ENCODE measurements at places on chromosomes 3 and 15.

GRCh38 chr3:190642016-190642415 is 128.1 kb downstream of the IL1RAP start:
- DNase-seq: peak; percentile 19

GRCh38 chr15:65869954-65870871 is 922 bp downstream of the RAB11A start:
- DNase-seq: peak; percentile 20

DNA sequence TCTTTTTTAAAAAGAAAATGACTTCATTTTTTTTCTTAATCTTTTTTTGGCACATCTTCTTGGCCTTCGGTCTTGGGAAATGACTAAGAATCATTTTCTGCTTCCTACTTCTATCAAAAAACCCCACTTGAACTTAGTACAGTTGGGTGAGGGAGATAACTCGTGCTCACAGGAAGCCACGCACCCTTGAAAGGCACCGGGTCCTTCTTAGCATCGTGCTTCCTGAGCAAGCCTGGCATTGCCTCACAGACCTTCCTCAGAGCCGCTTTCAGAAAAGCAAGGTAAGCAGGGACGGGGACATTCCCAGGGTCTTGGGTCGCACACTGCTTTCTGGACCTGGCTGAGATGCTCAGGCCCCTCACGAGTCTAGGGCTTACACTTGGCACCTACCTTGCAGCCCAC is at the start of gene CCR4:
TSS of gene CCR4 (plus strand) at position 235 of the 402 bp plus-strand sequence. CDS start 1,779 bp downstream, outside the sequence.
- DNase-seq: no peak

- no peak for DNase-seq
These were observed 16.1 kb upstream of the APH1B start for GRCh38 chr15:63261311-63261710.

DNA sequence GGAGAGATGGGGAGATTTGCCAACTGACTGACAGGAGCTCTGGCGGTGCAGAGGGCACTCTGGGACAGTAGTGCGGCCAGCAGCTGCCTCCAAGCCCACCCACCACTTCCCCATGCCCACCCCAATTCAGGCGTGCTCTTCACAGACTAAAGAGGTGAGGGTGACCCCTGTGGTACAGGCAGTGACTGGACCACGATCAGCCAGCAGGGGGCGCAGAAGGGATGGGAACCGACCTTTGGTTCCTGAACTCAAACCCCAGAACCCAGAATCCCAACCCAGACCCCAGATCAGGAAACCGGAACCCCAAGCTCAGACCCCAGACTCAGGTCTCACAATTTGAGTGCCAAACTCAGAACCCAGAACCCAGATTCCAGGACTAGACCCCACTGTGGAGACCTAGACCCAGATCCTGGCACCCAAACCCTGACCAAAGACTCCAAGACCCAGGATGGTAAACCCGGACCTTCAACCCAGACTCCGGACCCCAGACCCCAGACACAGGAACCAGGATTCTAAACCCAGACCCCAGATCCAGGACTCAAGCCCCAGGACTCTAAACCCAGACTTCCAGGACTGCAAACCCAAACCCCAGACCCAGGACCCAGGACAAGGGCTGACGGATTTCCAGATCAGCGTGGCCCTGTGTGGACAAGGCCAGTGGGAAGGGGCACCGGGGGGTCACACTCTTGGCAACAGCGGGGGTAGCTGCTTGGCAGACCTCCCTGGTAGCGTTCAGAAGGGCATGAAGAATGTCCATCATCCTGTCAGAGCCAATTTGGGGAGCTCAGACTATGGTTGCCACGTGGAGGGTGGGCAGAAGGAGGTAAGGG is 3.7 kb upstream of the MYL3 start:
- peak; percentile 75 for DNase-seq

DNA sequence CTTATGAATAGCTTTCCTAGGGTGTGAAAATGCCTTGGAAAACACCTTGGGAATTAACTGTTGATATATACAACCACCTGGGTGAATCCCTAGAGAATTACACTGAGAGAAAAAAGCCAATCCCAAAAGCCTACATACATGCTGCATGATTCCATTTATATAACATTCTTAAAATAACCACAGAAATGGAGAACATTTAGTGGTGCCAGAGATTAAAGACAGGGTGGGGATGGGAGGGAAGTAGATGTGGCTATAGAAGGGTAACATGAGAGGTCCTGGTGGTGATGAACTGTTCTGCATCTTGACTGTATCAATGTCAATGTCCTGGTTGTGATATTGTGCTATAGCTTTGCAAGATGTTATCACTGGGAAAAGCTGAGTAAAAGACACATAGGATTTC is 291.0 kb downstream of the CLSTN2 start:
- DNase-seq: no peak

DNA sequence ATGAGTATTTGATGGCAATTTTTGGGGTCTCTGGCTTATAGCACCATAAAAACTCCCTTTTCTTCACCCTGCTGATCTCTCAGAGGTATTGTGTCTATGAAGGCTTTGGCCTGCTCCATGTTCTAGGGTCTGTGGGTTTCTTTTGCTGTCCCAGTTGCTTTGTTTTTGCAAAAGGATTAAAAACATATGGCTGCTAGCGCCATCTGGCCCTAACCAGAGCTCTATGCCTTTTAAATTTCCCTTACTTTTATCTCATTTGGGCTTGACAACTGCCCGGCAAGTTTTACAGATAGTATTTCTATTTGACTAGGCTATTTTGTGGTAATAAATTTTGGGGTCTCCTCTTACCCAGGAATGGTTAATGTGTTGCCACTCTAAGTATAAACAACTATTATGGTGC is 6.4 kb upstream of the GHRL start:
- peak; percentile 33 for DNase-seq

DNA sequence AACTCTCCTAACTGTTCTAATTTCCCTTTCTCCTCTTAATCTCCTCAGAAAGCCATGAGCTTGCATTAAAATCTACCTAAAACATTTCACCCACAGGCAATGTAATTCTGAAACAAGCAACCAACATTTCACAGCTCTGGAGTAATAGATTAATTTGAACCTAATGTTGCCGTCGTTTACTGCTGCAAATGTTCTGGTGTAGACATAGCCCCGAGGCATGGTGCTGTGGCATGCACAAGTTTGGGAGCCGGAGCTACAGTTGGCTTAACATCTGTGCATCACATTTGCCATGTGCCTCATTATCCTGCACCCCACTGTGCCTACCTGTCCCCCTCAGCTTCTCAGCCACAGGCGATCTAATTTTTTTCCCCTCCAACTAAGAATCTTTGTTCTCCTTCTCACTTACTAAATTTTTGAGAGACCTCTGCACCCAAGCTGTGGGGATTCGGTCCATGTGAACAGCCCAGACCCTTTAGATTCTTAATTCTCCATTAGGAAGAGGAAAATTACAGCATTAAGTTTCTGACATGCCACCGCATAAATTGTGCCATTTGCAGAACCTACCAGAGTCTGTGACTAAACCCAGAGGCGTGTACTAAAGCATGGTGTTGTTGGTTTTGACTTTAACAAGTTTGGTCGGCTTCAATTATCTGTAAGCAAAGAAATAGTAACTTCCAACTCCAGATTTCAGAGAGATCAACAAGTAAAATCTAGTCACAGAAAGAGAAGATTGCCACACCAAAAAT is 419.2 kb downstream of the MECOM start:
- DNase-seq: no peak

GRCh38 chr3:134824791-134825190 is 29.7 kb downstream of the EPHB1 start:
- DNase-seq: no peak

GRCh38 chr3:14512281-14512941 is 27.7 kb downstream of the GRIP2 start:
- DNase-seq: peak; percentile 3

DNA sequence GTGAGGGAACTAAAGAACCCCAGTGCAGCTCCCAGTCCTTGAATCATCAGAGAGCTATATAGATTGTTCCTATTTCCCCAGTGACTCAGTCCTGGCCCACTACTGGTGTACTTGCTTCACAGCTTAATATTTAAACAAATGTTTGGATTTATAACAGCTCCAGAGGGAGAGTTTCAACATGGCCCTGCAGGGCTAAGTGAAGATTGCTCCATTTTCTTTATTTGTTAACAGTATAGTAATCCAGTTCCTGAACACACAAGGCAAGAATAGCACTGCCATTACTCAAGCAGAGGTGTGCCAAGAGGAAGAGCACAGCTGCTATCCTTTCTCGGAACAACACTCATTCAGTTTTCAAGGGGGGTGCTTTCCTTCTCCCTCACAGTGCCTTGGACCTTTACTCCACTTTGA is 6.5 kb downstream of the SQOR start:
- no peak for DNase-seq

All from WERI-Rb-1 (cell line).